ENCODE measurements at places on chromosomes 5 and 9.

- peak; percentile 47 for DNase-seq
Observed at GRCh38 chr9:123796618-123797484, 133.1 kb downstream of the DENND1A start.

- DNase-seq: no peak
Observed at GRCh38 chr5:177085985-177086653, 596 bp upstream of the FGFR4 start.

DNA sequence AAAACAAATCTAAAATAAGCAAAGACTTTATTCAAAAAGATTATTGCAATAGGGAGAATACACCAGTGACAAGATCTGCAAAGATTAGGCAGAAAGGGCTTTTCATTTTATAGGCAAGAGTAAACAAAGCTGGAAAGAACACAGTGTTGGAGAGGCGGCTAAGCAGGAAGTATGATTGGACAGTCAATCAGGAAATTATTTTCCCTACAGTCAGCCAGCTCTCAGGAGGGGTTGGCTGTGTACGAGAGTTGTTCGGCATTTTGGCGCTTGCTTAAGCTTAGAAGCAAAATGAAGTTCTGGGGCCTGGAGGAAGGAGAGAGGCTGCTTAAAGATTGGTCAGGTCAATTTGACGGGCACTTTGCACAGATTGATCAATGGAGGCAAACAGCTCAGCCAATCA, 1030.5 kb downstream of the TLE4 start:
- no peak for DNase-seq

- no peak for DNase-seq
Observed at GRCh38 chr9:127500399-127500798, 49.1 kb downstream of the LRSAM1 start.

DNA sequence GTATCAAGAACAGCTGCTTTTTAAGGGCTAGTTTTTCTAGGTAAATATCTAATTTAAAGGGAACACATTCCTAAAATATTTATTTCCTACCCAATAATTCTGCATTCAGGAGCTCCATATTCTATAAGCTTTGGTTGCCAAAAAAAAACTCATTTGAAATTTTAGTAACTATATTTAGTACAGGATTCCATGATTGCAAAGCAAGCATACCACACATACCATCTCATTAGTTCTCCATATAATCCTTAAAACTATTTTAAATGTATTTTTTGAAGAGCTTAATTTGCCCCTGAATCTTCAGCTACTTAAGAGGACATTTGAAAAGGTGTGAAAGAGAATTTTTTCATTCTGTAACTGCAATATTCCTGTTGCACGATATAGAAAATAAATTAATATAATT, 877.0 kb downstream of the NR2F1-AS1 start:
- DNase-seq: no peak

DNA sequence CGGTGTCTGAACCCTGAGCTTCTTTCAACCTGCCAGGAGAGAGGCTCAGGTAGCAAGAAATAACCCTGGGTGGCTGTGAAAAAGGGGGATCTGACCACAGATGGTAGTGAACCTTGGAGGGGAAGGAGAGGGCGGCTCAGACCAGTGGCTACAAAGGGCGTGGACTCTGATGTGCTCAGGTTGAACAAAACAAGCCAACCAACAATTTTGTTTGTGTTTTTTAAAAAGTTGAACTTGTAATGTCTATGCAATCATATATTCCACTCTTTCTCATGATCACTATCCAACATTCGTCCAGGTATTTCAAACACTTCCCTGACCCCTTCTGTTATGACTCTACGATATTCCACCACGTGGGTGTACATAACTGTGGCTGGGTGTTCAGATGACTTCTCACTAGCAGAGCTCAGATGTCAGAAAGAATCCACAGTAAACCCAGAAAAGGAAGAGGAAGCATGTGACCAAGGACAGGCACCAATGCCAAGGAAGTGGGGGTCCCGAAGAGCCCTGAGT, 20.0 kb downstream of the PTPN3 start:
- no peak for DNase-seq

GRCh38 chr5:133232011-133232410, 180.2 kb downstream of the HSPA4 start:
- peak; percentile 56 for DNase-seq

GRCh38 chr5:1316588-1317340, 21.9 kb upstream of the TERT start:
- DNase-seq: no peak

DNA sequence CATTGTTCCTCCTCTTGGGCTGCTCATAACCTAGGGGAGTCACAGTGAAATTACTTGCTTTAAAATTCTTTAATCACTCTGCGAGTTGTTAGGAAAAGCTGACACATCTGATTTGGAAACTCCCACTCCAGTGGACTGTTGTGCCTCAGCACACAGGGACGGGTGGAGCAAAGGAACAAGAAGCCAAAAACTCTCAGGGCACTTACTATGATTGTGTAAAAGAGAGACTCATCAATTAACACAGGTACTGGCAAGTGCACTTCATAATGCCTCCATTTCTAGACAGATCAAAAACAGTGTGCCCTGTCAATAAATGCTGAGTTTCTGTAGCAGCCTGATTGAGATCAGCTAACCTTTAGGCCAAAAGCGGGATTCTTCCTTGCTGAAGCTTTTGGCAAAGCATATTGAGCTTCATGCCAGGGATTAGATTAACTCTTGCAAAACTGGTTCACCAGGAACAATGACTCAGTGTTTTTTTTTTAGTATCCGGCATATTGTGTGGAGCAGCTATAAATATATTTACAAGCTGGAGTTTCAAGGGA, 55.9 kb downstream of the TMC1 start:
- peak; percentile 23 for DNase-seq

- DNase-seq: no peak
Observed at GRCh38 chr5:78279194-78279593, 15.3 kb downstream of the AP3B1 start.
